ENCODE measurements at places on chromosomes 5 and 9.

- DNase-seq = no peak
These were observed 4.9 kb downstream of the SUSD1 start for GRCh38 chr9:112170235-112170634.

- no peak for DNase-seq
These were observed 160.6 kb downstream of the ZDHHC21 start for GRCh38 chr9:14532456-14533115.

- DNase-seq = no peak
These were observed 631.5 kb upstream of the ST8SIA4 start for GRCh38 chr5:101534491-101535110.

DNA sequence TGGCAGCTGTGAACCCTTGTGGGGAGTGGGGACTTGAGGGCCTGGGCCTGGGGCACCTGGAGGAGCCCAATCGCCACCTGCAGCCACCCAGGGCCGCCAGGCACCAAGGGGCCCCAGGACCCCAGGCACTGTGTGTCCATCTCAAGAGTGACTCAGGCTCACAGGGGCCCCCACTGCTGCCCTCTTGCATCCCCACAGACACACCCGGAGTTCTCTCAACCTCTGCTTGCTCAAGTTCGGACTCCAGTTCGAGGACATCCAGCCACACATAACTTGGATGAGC lies 51.9 kb downstream of the MRPL36 start:
- no peak for DNase-seq

GRCh38 chr9:137193771-137194170 lies 5.3 kb downstream of the SSNA1 start:
- no peak for DNase-seq
